ENCODE measurements at places on chromosomes 16 and 17.

- peak; percentile 39 for DNase-seq
Measured at GRCh38 chr17:57987581-57988300, at the start of gene VEZF1. TSS of gene VEZF1 (minus strand) at chr17:57988254. CDS start at chr17:57988111, 143 bp downstream.

- no peak for DNase-seq
Measured at GRCh38 chr16:27096375-27096774, 29.6 kb downstream of the C16orf82 start.

GRCh38 chr17:20961586-20961985 lies 81.2 kb downstream of the USP22 start:
- DNase-seq: no peak

DNA sequence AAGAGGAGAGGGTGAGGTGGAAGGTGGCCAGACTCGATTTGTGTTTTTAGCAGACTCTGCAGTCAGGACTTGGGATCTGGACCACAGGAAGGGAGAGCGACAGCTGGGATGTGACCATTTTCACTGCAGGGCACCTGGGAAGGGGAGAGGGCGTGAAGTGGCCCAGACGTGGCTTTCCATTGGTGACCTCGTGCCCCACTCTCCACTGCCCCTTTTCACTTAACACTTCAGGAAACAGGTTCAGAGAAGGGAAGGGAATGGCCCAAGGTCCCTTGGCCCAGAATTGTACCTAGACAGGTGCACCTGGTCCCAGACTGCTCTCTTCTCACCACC lies 22.9 kb upstream of the MPRIP start:
- no peak for DNase-seq

- no peak for DNase-seq
Measured at GRCh38 chr16:47634727-47635126, 173.6 kb downstream of the PHKB start.

GRCh38 chr16:87407511-87408112 lies 15.5 kb downstream of the MAP1LC3B start:
- peak; percentile 80 for DNase-seq

DNA sequence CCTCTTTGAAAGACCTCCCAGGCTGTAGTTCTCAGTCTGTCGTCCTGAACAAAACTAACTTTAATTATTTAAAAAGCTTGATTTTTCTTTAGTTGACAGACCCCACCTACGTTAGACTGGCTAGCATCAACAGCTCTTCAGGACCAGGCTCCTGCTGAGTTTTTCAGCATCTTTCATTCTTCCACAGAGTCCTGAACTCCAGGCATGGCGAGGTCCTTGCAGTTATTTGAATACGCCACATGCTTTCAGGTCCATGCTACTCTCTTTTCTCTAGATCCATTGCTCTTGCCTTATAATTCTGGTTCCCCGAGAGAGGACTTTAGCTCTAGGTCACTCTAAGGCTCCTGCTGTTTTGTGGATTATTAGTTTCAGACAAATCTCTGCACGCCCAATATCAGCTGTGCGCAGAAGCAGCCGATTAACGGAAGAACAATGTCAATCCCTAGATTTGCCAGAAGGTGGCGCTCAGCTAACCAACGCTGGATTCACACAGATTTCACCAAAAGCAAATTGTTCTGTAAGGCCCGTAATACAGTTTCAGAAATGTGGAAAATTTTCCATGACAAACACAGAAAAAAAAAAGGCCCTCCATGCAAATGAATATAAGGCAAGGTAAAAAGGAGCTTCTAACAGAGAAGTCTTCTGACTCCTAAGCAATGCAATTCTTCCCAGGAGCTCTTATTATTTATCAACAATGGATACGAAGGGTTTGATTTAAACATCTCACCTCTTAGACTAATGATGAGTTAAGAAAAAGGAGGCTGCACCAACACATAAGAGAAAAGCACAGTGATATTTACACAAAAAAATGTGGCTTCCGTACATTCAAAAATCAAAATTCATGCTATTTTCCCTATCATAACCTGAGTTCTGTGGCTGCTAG lies 33.5 kb upstream of the BCO1 start:
- DNase-seq: peak; percentile 45

DNA sequence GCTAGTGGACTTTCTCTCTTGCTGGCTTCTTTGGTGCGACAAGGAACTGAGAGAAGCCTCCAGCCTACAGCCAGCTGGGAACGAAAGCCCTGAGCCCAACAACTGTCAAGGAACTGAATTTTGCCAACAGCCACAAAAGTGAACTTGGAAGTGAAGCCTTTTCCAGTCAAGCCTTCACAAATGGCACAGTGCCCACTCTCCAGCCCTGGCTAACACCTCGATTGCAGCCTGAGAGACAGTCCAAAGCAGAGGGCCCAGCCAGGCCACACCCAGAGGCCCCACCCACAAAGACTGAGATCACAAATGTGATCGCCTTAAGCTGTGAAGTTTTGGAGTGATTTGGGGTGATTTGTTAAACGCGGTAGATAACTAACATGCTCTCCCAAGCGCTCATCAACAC lies 244.6 kb upstream of the SDK2 start:
- DNase-seq: no peak

GRCh38 chr16:72099377-72099818 lies 5.8 kb downstream of the DHX38 start:
- DNase-seq: peak; percentile 15

- DNase-seq: no peak
Measured at GRCh38 chr17:7853691-7854038, 1.2 kb upstream of the TMEM88 start.

DNA sequence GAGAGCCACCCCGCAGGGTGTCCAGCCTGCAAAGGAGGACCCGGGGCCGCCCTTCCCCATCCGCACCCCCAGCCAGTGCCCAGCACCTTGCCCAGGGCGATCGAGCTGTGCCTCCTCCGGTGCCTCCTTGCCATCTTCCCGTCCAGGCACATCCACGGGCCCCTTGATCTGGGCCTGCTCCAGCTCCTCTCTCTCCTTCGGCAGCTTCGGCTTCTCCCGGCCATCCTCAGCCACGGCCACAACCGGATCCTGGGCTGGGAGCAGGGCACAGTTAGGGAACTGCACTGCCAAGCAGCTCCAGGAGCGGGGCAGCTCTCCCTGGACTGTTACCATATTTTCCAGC lies 13.8 kb downstream of the NDUFAF8 start:
- DNase-seq: no peak

DNA sequence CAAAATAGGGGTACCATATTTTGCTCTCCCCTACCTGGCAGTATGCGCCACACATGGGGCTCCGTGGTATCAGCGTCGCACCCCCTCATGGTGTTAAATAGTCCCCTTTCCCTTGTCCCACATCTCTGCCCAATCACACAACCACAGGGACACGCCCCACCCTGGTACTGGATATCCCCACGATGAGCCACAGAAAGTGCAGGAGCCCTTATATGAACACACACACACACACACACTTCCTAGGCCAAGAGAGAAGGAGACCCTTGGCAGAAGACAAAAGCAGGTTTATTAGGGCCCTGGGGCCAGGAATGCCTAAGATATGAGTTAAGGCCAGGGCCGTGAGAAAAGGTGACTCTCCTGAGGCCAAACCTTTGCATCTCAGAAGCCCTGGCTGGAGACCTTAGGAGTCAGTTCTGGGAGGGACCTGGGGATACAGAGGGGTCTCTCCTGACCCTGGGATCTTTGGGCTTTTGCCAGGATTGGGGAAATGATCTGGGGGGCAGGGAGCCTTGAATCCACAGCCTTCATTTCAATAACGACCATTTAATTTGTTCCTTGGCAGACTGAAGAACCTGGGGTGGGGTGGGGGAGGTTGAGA lies 11.6 kb downstream of the COPZ2 start:
- no peak for DNase-seq

DNA sequence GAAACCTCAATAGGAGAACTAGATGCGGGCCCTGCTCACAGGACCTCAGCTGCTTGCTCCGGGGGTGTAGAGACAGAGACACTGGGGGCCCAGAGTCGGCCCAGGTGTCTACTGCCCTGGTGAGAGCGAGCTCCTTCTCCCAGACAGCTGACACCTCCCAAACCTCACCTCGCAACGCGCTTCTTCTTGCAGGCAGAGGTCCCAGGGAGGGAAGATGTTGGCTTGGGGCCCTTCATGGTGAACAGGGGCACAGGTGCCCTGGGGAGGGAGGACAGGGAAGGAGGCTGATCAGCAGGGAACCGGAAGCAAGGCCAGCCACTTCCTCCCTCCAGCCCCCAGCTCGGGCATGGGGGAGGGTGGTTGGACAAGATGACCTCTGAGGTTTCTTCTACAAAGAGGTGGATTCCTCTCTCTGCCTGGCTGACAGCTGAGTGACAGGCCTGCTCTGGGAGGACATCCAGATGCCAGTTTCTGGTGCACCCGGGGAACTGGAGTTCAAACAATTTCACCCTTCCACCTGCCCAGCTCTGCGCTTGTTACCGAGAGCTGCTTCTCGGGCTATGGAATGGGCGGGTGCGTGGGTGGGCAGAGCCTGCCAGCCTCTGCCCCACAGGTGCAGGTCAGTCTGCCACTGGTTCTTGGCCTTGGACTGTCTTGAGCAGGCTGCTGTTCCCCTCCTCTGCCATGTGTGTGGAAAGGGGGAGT lies 11.7 kb upstream of the GFAP start:
- no peak for DNase-seq

DNA sequence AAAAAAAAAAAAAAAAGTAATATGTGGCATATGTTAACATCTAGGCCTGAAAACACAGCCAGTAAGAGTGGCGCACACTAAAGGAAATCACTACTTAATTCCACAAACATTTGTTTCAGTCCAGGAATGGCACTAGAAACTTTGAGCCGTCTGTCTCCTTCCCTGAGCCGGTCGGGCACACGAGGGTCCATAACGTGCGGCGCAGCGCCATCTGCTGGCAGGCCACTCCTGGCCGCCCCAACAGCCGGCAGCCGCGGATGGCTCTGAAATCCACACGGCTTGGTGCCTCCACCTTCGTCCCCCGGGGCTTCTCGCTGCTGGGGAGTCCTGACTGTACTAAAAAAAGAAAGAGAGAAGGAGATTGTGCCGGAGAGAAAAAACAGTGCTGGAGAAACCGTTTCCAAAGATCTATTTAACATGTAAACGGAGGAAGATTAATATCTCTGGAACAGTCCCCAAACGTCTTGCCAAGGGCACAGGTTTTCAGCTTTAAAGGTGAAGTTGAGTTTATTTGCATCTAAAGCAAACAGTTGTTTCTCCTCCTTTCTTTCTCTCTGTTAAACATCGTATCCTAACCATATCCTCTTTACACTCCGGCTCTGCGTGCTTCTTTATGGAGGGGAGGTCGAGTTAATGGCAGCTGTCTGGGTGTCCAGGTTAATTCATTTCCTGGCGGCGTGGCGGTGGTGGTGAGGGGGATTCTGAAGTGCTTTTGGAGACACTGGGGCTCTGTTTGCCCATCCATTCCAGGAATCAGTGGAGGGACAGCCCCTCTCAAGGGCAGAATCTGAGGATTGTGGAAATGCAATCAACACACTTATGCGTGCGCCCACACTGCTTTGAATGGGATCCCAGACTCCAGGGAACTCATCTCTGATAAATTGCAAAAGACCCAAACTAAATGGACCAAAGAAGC lies 611.3 kb upstream of the SALL1 start:
- peak; percentile 57 for DNase-seq

DNA sequence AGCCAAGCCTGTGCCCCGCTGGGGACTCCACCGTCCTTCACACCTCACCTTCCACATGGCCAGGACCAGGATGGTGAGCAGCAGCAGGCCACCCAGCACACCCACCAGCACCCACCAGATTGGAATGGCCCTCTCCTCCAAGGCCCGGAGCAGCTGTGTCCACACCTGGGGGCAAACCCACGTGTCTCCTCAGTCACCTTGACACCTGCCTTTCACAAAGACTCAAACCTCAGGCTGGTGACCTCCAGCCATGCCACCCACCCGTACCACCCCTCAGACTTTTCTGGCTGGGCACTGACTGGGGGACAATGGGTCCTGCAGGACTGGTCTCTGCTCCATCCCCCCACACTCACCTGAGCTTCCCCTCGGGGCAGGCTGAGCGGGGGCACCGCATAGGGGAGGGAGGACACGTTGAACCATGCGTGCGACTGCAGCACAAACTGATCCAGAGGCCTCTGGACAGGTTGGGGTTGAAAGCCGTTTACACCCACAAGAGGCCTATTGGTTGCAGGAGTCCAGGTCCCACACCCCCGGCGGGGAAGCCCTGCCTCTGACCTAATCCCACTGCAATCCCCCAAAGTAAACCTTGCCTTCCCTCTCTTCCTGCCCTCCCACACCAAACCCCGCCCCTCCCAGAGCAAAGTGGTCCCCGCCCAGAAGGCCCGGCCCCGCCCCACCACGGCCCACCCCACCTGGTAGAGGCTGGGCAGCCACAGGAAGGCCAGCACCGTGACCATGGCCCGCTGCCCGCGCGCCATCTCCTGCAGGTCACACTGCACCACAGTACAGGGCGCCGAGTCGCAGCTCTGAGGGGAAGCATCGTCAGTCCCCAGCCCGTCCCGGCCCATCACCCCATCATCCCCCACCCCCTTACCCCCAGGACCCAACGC lies 10.9 kb upstream of the FAM171A2 start:
- DNase-seq: no peak

GRCh38 chr17:10042589-10043244 lies 137.6 kb upstream of the RCVRN start:
- no peak for DNase-seq

- no peak for DNase-seq
Measured at GRCh38 chr16:11015076-11015475, 70.7 kb downstream of the CLEC16A start.

DNA sequence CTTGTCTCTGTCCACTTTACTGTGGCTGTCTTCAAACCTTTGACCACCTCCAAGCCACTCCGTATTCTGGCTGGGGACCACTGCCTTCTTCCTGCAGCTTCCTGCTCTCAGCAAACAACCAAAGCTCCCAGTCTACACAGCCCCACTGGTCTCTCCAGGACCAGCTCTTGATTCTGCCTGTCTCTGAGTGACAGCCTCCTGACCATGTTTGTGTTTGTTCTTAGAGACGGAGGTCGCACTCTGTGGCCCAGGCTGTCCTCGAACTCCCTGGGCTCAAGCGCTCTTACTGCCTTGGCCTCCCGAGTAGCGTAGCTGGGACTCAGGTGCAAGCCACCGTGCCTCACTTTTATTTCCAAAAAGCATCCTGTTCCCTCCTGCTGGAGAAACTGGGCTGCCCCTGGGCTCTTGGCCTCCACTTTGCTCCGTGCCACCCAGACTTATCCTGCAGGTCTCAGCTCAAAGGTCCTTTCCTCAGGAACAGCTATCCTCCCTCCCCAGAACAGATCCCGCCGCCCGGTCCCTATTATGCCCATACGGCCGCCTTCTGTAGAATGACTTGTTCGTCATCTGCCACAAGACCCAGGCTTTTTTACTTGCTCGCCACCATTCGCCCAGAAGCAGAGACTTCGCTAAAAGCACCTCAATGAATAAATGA lies 9.1 kb downstream of the MNT start:
- DNase-seq: no peak

DNA sequence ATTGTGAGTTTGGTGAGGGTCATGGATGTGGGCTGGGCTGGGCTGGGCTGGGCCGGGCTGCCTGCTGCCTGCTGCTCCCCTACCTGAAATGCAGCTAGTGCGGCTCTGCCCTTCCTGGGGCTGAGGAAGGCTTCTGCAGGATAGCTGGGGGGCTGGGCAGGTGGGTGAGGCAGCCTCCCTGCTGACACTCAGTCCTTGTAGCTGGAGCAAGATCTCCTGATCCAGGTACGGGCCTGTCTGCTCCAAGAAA lies 4.7 kb downstream of the RPL13 start:
- DNase-seq: no peak
